Activated CD8-positive, alpha-beta memory T cell treated with anti-CD3 and anti-CD28 coated beads, Interleukin-2, amount 10 ng/mL, durations not matched to agents 7 days and 5 days (primary cell): ENCODE measurements at places on chromosomes 11 and 22. TPM values are rescaled to one million over a fixed set of nuclear protein-coding genes. Genes with fewer than 3 reads are reported as not detected.
A peak's percentile ranks its signal among the peaks of the same experiment; 100 is the strongest.

- H3K4me1 ChIP-seq, result peaks cover 34% of the 10 kb centered on the region
- no peaks in the 10 kb centered on the region for H3K27me3 ChIP-seq
- H3K36me3 ChIP-seq, result no peaks in the 10 kb centered on the region
These were observed 50.0 kb upstream of the ADA2 start for GRCh38 chr22:17269224-17269606.

The HYLS1 gene
- total RNA-seq, result 11.2 TPM

The HTR3A gene
- total RNA-seq, result not detected

DNA sequence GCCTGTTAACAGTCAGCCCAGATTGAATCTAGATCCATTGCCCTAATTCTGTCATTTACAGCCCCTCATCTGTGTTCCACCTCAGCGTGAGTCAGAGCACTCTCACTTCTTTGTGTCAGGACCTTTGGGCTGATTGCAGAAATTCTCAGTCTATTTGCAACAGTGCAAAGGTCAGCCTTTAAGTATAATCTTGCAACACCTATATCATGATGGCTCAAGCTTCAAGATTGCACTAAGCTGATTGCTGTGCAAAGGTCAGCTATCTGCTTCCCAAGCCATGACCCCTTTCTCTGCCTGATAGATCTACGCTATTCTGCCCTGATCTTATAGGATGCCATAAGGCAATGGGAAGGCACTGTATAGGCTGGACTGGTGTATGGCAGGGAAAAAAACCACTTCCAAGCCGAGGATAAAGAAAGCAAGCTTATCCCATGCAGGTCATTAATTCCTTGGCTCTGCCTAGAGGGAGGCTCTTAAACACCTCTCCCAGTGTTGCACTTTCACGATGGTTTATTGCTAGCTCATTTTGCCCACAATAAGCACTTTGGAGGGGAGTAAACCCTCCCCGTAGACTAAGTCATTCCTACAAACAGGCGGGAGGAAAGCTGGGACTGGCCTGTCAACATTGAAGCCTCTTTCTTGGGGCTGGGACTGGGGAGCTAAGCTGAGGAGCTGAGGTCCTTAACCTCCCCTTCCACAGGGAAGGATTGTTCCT is 100.6 kb downstream of the RRAS2 start:
- no peaks in the 10 kb centered on the region for H3K4me1 ChIP-seq
- H3K4me3 ChIP-seq, result no peak overlapping the region
- no peaks in the 10 kb centered on the region for H3K36me3 ChIP-seq
- no peaks in the 10 kb centered on the region for H3K27me3 ChIP-seq

DNA sequence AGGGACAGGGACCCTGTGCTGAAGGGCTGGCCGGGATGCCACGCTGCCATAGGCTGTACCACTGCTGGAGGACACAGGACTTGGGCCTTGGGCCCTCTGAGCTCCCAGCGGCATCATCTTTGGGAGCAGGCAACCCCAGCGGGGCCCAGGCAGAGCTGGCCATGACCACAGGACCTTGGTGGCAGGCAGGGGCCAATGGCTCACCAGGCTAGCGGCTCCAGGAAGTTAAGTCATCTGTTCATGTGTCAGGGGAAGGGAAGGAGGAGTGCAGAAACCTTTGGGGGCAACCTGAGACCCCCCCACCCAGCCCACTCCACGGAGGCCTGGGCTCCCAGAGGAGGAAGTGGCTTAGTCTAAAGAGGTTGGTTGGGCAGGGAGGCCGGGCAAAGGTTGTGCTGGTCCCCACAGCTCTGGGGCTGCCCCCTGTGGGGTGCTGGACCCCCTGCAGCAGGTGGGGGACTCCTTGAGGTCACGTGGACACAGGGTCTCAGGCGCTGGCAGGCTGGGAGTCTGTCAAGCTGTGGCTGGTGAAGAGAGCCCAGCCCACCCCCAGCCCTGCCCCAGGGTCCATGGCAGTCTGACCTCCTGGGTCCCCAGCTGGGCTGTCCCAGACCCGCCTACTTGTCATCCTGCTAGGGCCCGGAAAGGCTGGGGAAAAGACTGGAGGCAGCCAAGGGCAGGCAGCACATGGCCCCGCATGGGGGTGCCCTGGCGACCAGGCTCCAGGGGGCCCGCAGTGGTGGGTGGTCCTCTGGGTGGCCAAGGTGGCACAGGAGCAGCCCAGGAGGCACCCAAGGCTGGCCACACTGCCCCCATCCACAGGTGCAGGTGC is 184.3 kb downstream of the IGLL1 start:
- no peak overlapping the region for H3K4me3 ChIP-seq

DNA sequence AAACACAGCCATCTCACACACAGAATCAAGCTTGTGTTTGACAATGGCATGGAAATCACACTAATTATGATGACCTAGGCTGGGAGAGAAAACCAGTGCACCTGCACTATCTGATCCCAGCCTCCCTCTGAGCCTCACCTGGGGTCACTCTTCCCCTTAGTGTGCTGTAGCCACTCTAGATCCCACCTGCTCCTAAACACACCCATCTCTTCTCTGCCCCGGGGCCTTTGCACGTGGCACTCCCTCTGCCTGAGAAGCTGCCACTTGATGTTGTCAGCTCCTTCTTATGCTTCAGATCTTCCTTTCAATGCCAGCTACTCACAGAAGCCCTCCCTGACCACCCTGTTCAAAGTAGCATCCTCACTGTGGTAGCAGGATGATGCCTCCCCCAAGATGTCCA is 42.9 kb upstream of the NFAM1 start:
- DNase-seq, result no peak
- H3K27me3 ChIP-seq, result peaks cover 32% of the 10 kb centered on the region
- H3K4me3 ChIP-seq, result no peak overlapping the region
- peaks cover 12% of the 10 kb centered on the region for H3K4me1 ChIP-seq
- H3K27ac ChIP-seq, result no peak overlapping the region
- no peaks in the 10 kb centered on the region for H3K36me3 ChIP-seq

DNA sequence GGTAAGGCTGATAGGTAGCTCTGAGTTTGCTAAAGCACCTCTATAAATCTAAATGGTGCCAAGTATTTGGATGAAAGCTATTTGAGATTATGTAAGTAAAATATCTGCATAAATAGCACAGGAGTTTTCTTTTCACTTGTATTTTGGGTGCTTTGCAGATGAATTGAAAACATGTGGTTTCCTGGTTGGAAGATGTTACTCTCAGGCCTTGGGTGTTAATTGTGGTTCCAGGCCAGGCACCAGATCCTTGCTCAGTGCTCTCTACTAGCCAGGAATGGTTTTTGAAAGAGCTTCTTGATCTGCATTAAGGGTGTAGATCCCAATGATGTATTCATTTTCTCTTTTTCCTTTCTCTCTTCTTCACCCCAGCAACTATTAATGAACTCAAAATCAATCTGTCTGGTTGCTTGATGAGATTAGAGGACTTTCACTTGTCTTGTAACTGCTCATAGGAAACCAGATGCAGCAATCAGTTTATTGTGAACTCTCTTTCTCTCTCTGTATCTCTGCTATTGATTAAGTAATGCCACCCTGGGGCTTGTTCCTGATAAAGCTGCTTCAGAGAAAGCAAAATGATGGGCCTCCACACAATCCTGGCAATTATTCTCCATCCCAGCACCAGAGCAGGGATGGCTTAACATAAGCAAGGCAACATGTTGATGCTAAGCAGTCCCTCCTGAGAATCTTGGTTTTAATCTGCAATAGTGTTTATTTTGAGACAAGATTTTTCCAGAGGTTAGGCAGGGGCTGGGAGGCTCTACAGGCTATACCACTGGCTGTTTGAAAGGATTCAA is 147.0 kb upstream of the NTM start:
- no peaks in the 10 kb centered on the region for H3K36me3 ChIP-seq
- no peak for DNase-seq
- H3K27ac ChIP-seq, result no peak overlapping the region
- no peak overlapping the region for H3K4me3 ChIP-seq
- H3K4me1 ChIP-seq, result no peaks in the 10 kb centered on the region

The TSKU gene
- 1.5 TPM for total RNA-seq

GRCh38 chr11:31921081-31921480 is 110.0 kb upstream of the PAX6 start:
- DNase-seq, result no peak
- no peak overlapping the region for H3K4me3 ChIP-seq
- no peak overlapping the region for H3K27ac ChIP-seq

DNA sequence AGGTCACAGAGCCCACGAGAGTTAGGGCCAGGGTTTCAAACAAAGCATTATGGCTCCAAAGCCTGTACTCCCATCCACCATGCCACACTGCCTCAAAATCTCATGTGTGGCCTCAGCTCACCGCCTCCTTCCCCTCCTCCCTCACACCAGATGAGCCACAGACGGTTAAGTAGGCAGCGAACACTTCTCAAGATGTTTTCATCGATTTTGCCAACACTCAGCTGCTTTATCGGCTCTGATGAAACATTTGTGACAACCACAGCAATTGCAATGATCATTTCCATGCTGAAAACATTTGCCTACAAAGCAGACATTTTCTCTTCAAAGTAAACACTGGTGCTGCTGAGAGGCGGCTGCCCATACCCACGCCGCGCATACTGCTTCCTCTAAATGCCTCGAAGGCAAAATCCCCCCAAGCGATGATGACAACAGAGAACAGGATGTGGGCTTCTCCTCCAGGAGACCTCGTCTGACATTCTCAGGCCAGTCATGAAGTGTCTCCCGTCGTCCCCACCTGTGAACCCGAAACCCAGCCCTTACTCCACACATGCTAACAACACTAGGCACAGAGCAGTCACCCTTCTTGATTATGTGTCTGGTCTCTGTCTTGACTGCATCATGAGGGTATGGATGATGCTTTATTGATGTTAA is 599.2 kb downstream of the SOX6 start:
- H3K36me3 ChIP-seq, result no peaks in the 10 kb centered on the region
- no peak for DNase-seq
- no peak overlapping the region for H3K27ac ChIP-seq
- H3K4me3 ChIP-seq, result no peak overlapping the region

The TRIM3 gene
- total RNA-seq, result 4.8 TPM

- peaks cover 7% of the 10 kb centered on the region for H3K27me3 ChIP-seq
- no peak for DNase-seq
- H3K27ac ChIP-seq, result no peak overlapping the region
- no peak overlapping the region for H3K4me3 ChIP-seq
These were observed 133.7 kb upstream of the NARS2 start for GRCh38 chr11:78708388-78708787.

GRCh38 chr22:24950272-24950902 is 2.1 kb upstream of the KIAA1671 start:
- H3K27me3 ChIP-seq, result peaks cover 69% of the 10 kb centered on the region
- no peak for DNase-seq
- H3K4me3 ChIP-seq, result no peak overlapping the region
- H3K36me3 ChIP-seq, result no peaks in the 10 kb centered on the region
- H3K4me1 ChIP-seq, result peaks cover 30% of the 10 kb centered on the region
- H3K27ac ChIP-seq, result no peak overlapping the region

The FJX1 gene
- total RNA-seq, result 0.33 TPM

The ABCC8 gene
- not detected for total RNA-seq

- DNase-seq, result no peak
- H3K4me1 ChIP-seq, result no peaks in the 10 kb centered on the region
- no peak overlapping the region for H3K27ac ChIP-seq
- no peaks in the 10 kb centered on the region for H3K36me3 ChIP-seq
These were observed 134.3 kb downstream of the SNX19 start for GRCh38 chr11:130781931-130782330.

The CHCHD10 gene
- total RNA-seq, result 155 TPM

GRCh38 chr11:58497951-58498350 is 10.0 kb downstream of the OR5B21 start:
- peaks cover 24% of the 10 kb centered on the region for H3K36me3 ChIP-seq
- H3K4me3 ChIP-seq, result no peak overlapping the region
- H3K4me1 ChIP-seq, result peaks cover 31% of the 10 kb centered on the region
- peak overlapping the region; percentile 78 for H3K27ac ChIP-seq
- H3K27me3 ChIP-seq, result no peaks in the 10 kb centered on the region
- DNase-seq, result no peak

The HRAS gene
- 50.7 TPM for total RNA-seq

DNA sequence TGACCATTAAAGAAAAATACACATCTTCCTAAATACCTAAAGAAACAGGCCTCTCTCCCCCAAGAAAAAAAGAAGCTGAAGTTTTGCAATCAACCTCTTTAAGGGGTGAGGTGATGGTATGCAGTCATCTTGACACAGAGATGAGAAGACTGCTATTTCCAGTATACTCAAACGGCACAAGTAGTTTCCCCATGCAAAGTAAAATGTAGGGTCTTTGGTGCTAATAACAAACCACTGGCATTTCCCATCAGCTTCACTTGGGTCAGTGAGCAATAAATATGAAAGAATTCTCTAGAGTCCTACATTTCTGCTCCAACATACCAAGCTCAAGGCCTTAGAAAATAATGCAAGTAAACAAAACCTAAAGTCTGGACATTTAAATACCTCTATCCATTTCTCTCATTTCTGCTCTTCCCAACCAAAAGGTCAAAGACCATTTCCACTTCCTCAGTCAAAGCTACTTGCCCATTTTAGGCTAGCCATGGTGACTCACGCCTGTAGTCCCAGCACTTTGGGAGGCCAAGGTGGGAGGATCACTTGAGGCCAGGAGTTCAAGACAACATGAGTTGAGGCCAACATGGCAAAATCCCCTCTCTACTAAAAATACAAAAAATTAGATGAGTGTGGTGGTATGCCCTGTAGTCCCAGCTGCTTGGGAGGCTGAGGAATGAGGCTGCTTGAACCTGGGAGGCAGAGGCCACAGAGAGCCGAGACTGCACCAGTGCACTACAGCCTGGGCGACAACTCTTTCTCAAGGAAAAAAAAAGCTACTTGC is 39.5 kb upstream of the CHRNA10 start:
- peaks cover 52% of the 10 kb centered on the region for H3K36me3 ChIP-seq
- no peak for DNase-seq
- H3K4me1 ChIP-seq, result peaks cover 4% of the 10 kb centered on the region
- H3K27me3 ChIP-seq, result no peaks in the 10 kb centered on the region

DNA sequence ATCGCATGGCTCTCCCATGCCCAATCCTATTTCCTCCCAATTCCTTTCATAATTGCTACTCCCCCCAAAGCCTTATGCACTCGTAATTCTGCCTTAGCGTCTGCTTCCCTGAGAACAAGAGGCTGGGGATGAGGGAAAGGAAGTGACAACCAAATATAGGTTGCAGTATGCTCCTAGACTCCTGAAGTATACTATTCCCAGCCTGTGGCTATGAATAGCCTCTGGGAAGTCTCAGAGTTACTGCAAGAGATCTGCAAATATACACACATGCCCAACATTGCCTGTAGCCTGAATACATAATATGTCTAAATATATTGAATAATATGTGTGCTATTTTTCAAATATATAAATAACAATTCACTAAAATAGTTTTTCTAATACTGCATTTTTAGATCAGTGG is 96.1 kb upstream of the CD44 start:
- H3K36me3 ChIP-seq, result peaks cover 6% of the 10 kb centered on the region
- peaks cover 63% of the 10 kb centered on the region for H3K4me1 ChIP-seq
- H3K27ac ChIP-seq, result no peak overlapping the region
- H3K4me3 ChIP-seq, result no peak overlapping the region

DNA sequence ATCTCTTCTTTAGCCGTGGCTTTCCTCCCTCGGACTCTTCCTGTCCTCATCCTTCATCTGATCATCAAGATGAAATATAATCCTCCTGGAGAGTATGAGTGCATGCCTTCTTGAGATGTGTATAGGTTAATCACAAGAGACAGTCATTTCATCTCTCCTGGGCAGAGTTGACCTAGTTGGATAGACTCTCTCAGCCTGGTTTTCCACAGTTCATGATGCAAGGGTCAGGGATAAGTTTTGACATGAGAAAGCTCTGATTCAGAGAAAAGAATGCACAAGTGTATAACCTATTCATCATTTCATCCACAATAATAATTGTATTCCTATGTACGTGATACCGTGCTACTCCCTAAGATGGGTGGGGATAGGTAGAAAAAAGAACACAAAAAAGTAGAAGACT is 33.2 kb upstream of the CCDC90B start:
- no peak for DNase-seq
- H3K4me1 ChIP-seq, result no peaks in the 10 kb centered on the region
- peaks cover 28% of the 10 kb centered on the region for H3K27me3 ChIP-seq
- H3K4me3 ChIP-seq, result no peak overlapping the region
- H3K27ac ChIP-seq, result no peak overlapping the region

- H3K27ac ChIP-seq, result no peak overlapping the region
- no peak for DNase-seq
- H3K27me3 ChIP-seq, result peaks cover 5% of the 10 kb centered on the region
- H3K4me3 ChIP-seq, result no peak overlapping the region
These were observed 129.6 kb upstream of the POU2AF2 start for GRCh38 chr11:111115890-111116289.
